ENCODE measurements at places on chromosomes 7 and 10. TPM values are rescaled to one million over a fixed set of nuclear protein-coding genes. Genes with fewer than 3 reads are reported as not detected.

- DNase-seq, result no peak
These were observed 88.5 kb downstream of the PRLHR start for GRCh38 chr10:118506671-118507590.

GRCh38 chr7:48317360-48317759, 146.1 kb downstream of the ABCA13 start:
- no peak for DNase-seq

GRCh38 chr7:50268990-50269389, 35.5 kb upstream of the IKZF1 start:
- DNase-seq, result no peak

RBAK gene
- 5.4 TPM for polyA plus RNA-seq

GRCh38 chr10:101850749-101851148, 7.1 kb upstream of the KCNIP2 start:
- DNase-seq, result no peak

NT5C3A gene
- 15.8 TPM for polyA plus RNA-seq

RPEL1 gene
- 0.08 TPM for polyA plus RNA-seq

GRCh38 chr10:132802694-132803320, 16.9 kb upstream of the NKX6-2 start:
- DNase-seq, result no peak

- DNase-seq, result no peak
These were observed 199.2 kb downstream of the JCAD start for GRCh38 chr10:29860166-29860565.

DNA sequence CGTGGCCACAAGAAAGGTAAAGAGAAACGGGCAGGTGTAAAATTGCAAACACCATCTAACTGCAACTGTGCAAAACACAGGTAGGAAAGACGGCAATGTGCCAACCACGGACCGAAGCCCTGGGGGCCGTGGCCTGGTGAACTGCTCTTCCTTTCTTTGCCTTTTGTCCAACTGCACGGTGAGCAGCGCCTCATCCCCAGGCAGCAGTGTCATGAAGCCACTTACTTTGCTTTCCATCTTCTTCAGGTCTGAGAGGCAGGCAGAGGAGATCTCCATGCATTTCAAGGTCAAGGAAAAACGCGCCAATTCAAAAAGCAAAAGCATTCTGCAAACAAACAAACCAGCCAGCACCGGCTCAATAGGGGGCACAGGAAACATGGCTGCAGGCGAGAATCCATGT, 12.9 kb downstream of the CFAP46 start:
- no peak for DNase-seq

SYT15B gene
- polyA plus RNA-seq, result 6.7 TPM

GRCh38 chr7:90246171-90246570, 1.2 kb downstream of the CFAP69 start:
- DNase-seq, result no peak

- DNase-seq, result no peak
These were observed 5.7 kb upstream of the WDR86 start for GRCh38 chr7:151415375-151416105.

GRCh38 chr10:97713826-97714400, 383 bp downstream of the MARVELD1 start:
- no peak for DNase-seq

GRCh38 chr7:107394276-107394675, 75.6 kb upstream of the GPR22 start:
- DNase-seq, result no peak

DNA sequence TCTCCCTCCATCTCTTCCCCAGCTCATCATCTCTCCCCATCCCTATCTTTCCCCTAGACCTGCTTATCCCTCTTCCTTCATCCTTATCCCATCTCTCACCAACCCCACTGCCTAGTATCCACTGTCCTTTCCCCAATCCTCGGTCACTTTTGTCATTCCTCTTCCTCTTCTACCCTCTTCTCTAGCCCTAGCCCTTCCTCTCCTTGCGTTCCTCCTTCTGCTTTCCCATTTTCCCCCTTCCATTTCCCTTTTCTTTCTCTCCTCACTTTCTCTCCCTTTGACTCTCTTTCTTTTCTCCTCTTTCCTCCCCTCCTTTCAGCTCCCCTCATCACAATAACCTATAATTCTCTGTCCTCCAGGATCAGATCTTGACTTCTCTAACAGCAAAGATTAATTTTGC, 83.6 kb downstream of the POLL start:
- no peak for DNase-seq

GRCh38 chr10:12980713-12981306, 20.7 kb downstream of the CCDC3 start:
- DNase-seq, result no peak

DNA sequence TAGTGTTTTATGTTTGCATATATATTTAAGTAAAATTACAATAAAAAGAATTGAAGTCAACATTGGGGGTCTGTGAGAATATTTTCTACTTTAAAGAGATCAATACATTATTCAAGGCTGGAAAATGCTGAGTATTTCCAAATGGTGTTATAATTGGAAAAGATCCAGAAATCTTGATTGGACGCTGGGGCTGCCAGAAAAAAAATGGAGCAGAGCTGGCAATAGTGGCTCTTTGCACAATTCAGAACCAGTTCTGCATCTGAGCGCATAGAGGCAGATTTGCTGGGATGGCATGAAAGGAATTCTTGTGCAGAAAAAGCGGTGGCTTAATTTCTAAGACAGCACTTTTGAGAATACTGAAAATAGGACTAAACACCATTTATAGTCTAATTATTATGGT, 10.8 kb upstream of the VWC2 start:
- no peak for DNase-seq

CTAGE4 gene
- 0.27 TPM for polyA plus RNA-seq

DNA sequence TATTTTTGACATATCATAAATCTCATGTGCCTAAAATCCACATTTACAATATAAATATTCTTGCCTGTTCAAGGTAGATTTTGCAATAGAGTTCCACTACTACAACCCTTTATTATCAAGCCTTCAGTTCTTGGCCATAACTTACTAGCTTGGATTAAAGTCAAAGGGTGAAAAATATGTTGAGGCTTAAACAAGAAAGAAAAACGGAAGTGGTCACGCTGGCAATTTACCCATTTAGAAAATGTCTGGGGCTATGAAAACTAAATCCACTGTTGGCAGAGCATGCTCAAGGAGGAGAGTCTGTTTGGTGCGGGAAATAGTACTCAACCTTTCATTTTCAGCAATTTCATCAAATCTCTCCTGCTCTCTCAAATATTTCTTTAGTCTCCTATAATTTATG, 209.8 kb upstream of the RHOBTB1 start:
- no peak for DNase-seq

PNLIPRP3 gene
- polyA plus RNA-seq, result 0.27 TPM

- no peak for DNase-seq
These were observed 284.1 kb downstream of the DPP6 start for GRCh38 chr7:154336295-154336694.

DNA sequence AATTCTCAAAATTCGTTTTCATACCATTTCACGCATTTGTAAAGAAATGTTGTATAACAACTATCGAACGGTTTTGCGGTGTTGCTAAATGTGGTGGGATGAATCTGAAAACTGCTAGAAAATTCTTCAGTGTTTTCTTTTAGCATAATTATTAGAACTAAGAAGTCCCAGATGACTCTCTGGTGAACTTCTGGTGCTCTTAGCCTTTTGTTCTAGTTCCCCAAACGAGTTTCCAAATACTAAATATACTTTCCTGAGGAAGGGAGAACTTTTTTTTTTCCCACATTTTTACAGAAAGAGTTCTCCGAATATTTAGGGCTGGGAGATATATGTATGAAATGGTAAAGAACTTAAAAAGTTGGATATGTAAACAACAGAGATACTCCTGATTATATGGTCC, 82.5 kb downstream of the ICA1 start:
- DNase-seq, result no peak

DNA sequence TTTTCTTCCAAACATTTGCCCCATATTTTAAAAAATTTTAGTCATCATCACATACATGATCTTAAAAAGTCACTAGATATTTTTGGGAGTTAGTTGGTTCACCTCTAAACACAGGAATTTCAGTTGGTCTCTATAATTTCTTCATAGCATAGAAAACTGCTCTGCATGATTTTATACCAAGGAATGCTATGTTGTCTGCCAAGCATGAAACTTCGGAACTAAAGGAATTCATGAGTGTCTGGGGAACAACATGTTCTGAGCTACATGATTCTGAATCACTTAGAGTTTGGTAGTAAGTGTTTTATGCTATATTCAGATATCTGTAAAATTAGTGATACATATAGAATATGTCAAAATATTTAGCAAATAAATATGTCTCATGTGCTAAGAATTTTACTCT, 957.8 kb downstream of the GATA3 start:
- DNase-seq, result no peak

POMZP3 gene
- polyA plus RNA-seq, result 23.8 TPM

- no peak for DNase-seq
These were observed 72.3 kb downstream of the EBF3 start for GRCh38 chr10:129891806-129892205.

PAX2 gene
- polyA plus RNA-seq, result not detected

KMT2E gene
- 43.1 TPM for polyA plus RNA-seq

- DNase-seq, result no peak
These were observed 45.5 kb upstream of the ABLIM1 start for GRCh38 chr10:114703377-114704107.

DNA sequence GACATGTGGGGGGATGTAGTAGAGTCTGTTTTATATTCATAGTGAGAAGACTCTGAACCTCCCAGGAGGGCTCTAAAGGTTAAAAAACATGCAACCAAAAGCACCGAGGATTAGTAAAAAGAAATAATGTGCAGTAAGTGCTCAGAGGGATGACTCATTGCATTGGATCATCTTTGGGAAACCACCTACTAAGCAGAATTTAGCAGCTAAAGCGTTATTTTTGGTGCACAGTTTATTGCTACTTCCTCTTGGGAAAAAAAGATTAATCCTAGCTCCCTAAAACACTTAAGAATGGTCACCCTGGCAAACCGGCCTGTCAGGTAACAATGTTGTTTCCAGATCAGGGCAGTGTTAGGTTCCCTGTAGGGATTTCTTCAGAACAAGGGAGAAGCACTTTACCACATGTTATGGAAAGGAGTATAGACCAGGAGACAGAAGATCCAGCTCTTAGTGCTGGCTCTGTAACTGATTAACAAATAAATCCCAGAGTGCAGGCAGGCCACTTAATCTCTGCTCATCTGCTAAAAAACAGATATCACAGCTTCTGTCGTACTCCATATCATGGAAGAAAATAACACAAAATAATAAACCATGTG, 44.8 kb upstream of the FAM133B start:
- DNase-seq, result no peak

ZNF775 gene
- 11.6 TPM for polyA plus RNA-seq

- no peak for DNase-seq
These were observed 16.3 kb downstream of the OR2AE1 start for GRCh38 chr7:99860281-99861127.

- DNase-seq, result no peak
These were observed 90.8 kb downstream of the ELAPOR2 start for GRCh38 chr7:86968618-86969017.

DNA sequence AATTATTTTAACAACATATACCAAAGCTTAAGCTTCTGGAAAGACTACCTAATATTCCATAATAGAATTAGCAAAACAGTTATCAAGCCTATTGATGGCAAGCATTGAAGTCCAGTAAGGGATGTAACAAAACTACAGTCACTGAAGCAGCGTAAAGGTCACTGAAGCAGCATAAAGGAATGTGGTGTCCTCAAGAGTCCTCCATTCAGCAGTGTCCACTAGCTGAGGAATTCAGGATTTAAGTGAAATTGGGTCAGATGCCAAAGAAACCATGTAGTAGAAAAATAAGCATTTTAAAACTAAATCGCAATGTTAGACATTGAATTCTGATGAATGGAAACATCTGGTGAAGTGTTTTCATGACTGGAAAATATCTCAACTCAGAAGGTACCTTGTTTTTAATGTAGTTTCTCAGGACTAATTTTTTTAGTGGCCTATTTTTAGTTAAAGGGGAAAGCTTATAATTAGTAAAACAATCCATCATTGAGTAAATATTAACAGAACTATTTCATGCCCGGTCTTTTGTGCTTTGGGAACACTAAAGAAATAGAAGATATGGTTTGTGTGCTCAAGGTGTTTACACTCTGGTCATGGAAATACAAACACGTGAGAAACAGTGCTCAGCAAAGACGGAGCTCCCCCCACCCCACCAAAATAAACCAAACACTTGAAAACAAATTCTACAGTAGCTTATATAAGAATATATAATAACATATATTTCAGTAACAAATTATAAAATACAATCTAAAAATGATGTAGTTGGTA, 121.4 kb downstream of the CDK14 start:
- DNase-seq, result no peak

- no peak for DNase-seq
These were observed 15.2 kb upstream of the CYREN start for GRCh38 chr7:135185471-135186260.

DNA sequence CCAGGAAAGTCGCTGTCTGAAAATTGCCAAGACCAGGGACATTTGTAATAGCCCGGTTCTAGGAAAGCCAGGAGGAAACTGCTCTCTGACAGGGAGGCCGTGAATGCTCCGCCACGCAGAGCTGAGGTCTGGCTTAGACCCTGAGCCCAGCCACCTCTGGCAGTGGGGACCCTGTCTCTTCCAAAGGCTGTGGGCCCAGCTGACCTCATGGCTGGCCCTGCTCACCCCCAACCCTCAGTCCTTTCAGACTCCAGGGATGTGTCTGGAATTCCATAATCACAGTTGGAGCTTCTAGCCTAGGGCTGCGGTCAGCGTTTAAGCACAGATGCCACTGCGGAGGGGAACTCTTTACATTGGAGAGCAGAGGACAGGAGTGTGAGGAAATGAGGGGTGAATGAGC, 6.6 kb upstream of the VIPR2 start:
- DNase-seq, result no peak

RSBN1L gene
- polyA plus RNA-seq, result 13.0 TPM

NUTM2A gene
- 1.9 TPM for polyA plus RNA-seq

RNF148 gene
- not detected for polyA plus RNA-seq

- no peak for DNase-seq
These were observed 1.5 kb upstream of the PARD3 start for GRCh38 chr10:34816501-34817002.

DNA sequence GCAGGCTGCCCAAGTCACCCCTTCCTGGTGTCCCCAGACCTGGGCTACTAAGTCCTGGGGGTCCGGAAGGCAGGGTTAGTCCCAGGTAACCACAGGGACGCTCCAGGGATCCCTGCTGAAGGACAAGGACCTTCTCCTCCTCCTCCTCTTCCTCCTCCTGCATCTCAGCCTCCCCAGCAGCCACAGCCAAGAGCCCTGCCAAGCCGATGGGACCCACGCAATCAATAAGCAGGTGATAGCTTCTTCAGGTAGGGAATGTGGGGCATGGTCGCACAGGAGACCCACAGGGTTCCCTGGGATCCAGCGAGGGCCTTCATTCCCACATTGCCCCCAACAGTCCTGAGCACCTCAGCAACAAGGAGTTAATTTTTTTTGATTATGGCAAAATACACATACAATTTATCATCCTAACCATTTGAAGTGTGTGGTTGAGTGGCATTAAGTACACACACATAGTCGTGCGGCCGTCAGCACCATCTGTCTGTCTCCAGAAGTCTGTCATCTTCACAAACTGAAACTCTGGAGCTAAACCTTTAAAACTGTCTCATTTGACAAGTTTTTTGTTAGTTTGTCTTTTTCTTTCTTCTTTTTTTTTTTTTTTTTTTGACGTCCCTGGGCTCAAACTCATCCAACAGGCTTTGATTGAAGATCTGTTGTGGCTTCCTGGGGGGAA, 12.1 kb downstream of the CRYGN start:
- DNase-seq, result no peak

Measured in urinary bladder (tissue), 4 donors.